ENCODE measurements at places on chromosomes 2 and 18.

GRCh38 chr2:159832858-159833257 is 34.9 kb upstream of the CD302 start:
- DNase-seq: no peak

GRCh38 chr2:105081006-105081601 is 43.2 kb downstream of the MRPS9 start:
- no peak for DNase-seq

- no peak for DNase-seq
Observed at GRCh38 chr2:127622561-127623387, 23.2 kb upstream of the GPR17 start.

- DNase-seq: no peak
Observed at GRCh38 chr2:225738735-225739134, 339.2 kb downstream of the NYAP2 start.

Measured in fibroblast of villous mesenchyme (primary cell).